ENCODE measurements at places on chromosomes 2 and 18. TPM values are rescaled to one million over a fixed set of nuclear protein-coding genes. Genes with fewer than 3 reads are reported as not detected.

DNA sequence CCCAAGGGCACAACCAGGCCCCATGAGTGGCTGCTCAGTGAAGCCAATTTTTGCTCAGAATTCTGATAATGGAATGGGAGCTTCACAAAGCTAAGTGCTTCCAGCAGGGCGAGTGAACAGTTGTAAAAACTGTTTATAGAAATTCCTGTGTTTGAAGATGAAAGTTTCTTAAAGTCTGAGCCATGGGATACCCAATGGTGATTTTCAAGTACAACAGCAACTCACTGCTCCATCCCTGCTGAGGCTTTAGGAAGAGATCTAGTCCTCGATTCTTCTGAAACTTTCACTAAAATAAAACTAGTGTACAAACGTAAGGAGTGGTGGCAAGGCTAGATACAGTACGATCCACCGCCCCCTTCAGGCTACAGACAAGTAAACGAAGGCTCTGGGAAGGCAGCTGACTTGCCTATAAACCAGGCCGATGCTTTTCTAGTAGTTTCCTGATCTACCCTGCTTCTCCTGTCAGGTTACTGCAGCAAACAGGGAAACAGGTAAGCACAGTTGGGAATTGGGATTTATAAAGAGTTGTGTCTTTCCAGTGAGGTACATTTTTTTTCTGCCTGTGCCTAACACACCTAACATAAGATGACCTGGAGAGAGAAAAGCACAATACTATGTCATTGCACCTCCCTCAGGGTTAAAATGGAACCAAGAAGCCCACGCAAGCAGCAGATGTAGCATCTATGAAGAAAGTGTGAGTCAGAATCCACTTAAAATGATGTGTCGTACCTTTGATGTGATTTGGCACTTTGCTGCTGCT, 108.7 kb downstream of the UXS1 start:
- peaks cover 58% of the 10 kb centered on the region for H3K27me3 ChIP-seq
- H3K4me1 ChIP-seq, result no peaks in the 10 kb centered on the region
- peaks cover 5% of the 10 kb centered on the region for H3K36me3 ChIP-seq
- H3K4me3 ChIP-seq, result no peak overlapping the region

- no peaks in the 10 kb centered on the region for H3K27me3 ChIP-seq
- no peak for DNase-seq
- no peak overlapping the region for H3K27ac ChIP-seq
- H3K4me3 ChIP-seq, result no peak overlapping the region
- H3K36me3 ChIP-seq, result no peaks in the 10 kb centered on the region
Measured at GRCh38 chr18:78431606-78432005, 548.0 kb upstream of the SALL3 start.

DNA sequence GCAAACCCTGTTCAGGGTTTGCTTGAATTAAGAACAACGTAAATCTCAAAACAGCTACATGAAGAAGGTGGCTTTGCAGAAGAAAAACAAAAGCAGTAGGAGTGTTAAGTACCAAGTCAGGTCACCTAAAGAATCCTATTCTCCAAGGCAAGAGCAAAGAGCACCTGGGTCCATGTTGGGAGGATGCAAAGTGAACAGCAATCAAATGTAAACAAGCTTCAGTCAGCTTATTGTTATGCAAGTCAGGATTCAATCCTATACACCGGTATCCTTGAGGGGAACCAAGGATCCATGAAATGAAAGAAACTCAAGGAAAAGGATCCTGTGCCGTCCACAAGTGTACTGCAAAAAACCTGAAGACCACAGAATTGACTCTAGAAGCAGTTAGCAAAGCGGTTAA, 261.0 kb upstream of the DDX18 start:
- no peaks in the 10 kb centered on the region for H3K36me3 ChIP-seq
- DNase-seq, result no peak
- no peak overlapping the region for H3K4me3 ChIP-seq
- H3K27ac ChIP-seq, result no peak overlapping the region
- no peaks in the 10 kb centered on the region for H3K4me1 ChIP-seq
- no peaks in the 10 kb centered on the region for H3K27me3 ChIP-seq

GRCh38 chr2:105057005-105057404, 19.1 kb downstream of the MRPS9 start:
- peaks cover 11% of the 10 kb centered on the region for H3K36me3 ChIP-seq
- H3K27ac ChIP-seq, result no peak overlapping the region
- peaks cover 6% of the 10 kb centered on the region for H3K4me1 ChIP-seq
- H3K4me3 ChIP-seq, result no peak overlapping the region

GRCh38 chr2:144666032-144666431, 146.1 kb upstream of the ZEB2 start:
- DNase-seq, result no peak
- peaks cover 6% of the 10 kb centered on the region for H3K4me1 ChIP-seq
- H3K4me3 ChIP-seq, result no peak overlapping the region
- no peaks in the 10 kb centered on the region for H3K27me3 ChIP-seq
- no peak overlapping the region for H3K27ac ChIP-seq

GRCh38 chr2:237553948-237554347, 12.4 kb upstream of the PRLH start:
- no peak for DNase-seq
- peaks cover 7% of the 10 kb centered on the region for H3K4me1 ChIP-seq
- H3K36me3 ChIP-seq, result peaks cover 32% of the 10 kb centered on the region
- H3K27ac ChIP-seq, result no peak overlapping the region
- no peak overlapping the region for H3K4me3 ChIP-seq
- H3K27me3 ChIP-seq, result no peaks in the 10 kb centered on the region

DNA sequence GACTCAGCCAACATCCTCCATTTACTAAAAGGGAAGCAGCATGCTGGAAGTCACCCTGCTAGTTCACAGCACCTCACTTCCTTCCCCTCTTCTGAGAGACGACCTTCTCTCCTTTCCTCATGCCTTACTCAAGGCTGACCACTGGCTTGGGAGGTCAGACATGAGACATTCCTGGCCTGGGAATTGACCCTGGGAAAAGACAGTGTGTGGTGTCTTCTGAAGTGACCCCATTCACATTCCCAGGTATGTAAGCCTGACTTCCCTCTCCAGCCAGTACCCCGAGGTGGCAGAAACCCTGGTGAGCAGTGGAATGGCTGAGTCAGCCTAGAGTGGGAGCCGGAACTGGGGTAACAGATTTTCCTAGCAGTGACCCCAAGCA, 92.4 kb downstream of the PLB1 start:
- no peak for DNase-seq
- H3K27ac ChIP-seq, result no peak overlapping the region
- H3K36me3 ChIP-seq, result no peaks in the 10 kb centered on the region
- H3K27me3 ChIP-seq, result no peaks in the 10 kb centered on the region
- H3K4me3 ChIP-seq, result no peak overlapping the region
- H3K4me1 ChIP-seq, result peaks cover 32% of the 10 kb centered on the region

DNA sequence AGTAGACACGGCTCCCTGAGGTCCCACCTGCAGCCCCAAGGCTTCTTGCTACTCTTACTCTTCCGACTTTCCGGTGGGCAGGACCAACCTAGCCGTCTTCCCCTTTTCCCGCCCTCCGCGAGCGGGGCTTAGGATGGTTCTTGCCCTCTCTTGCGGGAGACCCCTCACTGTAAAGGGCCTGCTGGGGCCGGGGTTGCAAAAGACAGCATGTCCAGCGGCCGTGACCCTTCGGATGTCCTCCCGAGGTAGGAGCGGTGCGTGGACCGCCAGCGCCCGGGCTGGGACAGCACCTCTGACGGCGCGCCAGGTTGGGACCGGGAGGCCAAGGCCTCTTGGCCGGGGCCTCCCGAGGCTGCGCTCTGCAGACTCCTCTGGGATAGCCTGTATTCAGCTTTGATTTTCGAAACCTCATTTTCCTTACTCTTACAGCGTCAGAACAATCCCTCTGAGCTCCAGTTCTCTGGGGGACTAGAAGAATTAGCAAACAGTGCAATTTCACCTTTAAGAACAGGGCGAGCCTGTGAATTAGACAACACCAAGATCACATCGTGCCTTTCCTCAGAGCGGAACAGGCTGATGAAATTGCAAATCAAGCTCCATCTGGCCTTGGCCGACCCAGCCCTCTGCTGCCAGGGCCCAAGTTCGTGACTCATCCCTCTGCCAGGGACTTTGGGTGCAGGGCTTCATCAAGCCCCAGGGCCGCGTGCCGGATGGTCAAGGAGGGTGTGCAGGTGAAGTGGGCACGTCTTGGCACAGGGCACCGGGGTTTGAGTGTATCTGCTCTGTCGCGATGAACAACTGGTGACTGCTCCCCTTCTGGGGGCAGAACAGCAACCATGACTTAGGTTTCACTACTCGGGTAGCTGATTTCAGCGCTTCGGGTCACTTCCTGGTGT, 777 bp downstream of the MOCOS start:
- peaks cover 24% of the 10 kb centered on the region for H3K4me1 ChIP-seq
- peak; percentile 83 for DNase-seq
- H3K27ac ChIP-seq, result peak overlapping the region; percentile 66
- peak overlapping the region; percentile 90 for H3K4me3 ChIP-seq
- H3K36me3 ChIP-seq, result no peaks in the 10 kb centered on the region

- no peaks in the 10 kb centered on the region for H3K27me3 ChIP-seq
- no peak overlapping the region for H3K27ac ChIP-seq
- H3K36me3 ChIP-seq, result no peaks in the 10 kb centered on the region
- DNase-seq, result no peak
Measured at GRCh38 chr18:34744569-34744968, 34.5 kb downstream of the DTNA start.

Gene TRAF3IP1
- 17.3 TPM for total RNA-seq

Gene TXNL4A
- 126 TPM for total RNA-seq

Gene LIMS4
- 2.4 TPM for total RNA-seq

Gene ANKRD62
- total RNA-seq, result not detected

Gene CTLA4
- not detected for total RNA-seq

Gene TUBB6
- total RNA-seq, result 116 TPM

Gene ECEL1
- 0.60 TPM for total RNA-seq

Gene AKAIN1
- total RNA-seq, result not detected

Gene CYP27C1
- total RNA-seq, result 24.9 TPM

Gene PREPL
- total RNA-seq, result 52.8 TPM
